RCC 7860 (cell line): ENCODE measurements at places on chromosomes 11 and 22.
A peak's percentile ranks its signal among the peaks of the same experiment; 100 is the strongest.

- DNase-seq = no peak
Measured at GRCh38 chr11:97269527-97269926, 879.7 kb downstream of the JRKL start.

DNA sequence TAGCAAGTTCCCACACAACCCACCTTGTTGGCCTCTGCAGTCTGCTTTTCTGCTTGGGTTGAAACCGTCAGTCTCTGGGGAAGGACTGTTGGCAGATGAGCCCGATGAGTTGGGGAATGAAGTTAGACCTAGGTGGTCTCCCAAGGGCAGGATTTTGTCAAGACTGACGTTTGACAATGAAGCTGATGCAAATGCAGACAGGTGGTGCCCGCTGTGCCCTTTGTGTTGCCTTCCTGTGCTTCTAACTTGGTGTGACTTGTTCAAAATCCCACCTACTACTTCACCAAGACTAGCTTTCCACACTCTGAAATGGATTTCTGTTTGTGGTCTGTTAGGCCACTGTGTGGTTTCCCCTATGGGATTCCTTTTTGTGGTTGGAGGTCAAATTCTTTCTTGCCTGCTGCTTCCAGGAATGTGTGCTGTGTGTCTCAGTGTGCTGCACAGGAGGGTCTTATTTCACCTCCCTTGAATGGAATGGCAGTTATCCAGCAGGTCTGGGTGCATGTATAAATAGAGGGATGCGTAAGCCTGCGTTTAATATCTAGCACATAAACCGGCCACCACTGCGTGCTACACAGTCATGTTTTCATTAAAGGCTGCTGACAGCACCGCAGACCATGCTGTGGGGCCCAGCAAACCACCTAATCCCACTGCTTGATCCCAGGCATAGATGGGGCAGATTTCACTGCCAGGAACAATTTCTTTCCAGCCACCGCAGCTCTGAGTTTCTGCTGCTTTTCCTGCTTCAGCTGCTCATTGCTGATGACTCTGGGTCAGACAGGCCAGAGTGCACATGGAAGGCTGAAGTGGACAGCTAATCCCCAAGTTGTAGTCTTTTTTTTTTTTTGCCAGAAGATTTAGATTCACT, 44.8 kb downstream of the ADAMTS8 start:
- peak; percentile 99 for DNase-seq

GRCh38 chr11:46475051-46475925, 83.7 kb upstream of the CHRM4 start:
- no peak for DNase-seq

- no peak for DNase-seq
Measured at GRCh38 chr11:96390488-96390792, 627 bp downstream of the JRKL start.

DNA sequence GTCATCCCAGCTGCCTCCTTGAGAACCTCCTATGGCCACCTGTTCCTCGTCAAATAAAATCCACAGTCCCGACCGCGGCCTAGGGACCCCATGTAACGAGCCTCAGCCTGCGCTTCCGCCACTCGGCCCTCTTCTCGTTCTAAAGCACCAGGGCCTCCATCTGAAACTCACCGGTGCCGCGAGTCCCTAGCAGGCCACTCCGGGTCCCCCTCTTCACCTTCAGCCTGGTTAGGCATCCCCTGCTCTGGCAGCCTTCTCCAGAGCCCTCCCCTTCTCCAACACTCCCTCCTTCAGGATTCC, 2.4 kb upstream of the SSTR3 start:
- no peak for DNase-seq

- DNase-seq = no peak
Measured at GRCh38 chr22:22848364-22848866, 39.2 kb upstream of the IGLL5 start.

GRCh38 chr11:37465221-37465620, 867.2 kb upstream of the RAG2 start:
- no peak for DNase-seq

DNA sequence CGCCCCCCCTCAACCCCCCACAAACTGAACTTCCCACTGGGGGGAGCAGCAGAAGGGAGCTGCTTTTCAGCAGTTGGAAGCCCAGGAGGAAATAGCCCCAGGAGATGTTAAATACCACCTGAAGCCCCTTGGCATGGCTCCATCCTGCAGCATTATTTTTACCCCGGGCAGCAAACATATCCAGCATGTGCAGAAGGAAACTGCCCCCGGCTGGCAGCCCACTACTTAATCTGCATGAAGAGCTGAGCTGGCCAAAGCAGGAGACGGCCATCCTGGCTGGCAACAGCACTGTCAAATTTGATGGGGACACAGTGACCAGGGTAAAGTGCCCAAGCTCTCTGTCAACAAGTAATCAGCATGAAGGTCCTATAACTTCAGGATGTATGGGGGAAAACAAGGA, 32.0 kb downstream of the BUD13 start:
- DNase-seq = no peak

DNA sequence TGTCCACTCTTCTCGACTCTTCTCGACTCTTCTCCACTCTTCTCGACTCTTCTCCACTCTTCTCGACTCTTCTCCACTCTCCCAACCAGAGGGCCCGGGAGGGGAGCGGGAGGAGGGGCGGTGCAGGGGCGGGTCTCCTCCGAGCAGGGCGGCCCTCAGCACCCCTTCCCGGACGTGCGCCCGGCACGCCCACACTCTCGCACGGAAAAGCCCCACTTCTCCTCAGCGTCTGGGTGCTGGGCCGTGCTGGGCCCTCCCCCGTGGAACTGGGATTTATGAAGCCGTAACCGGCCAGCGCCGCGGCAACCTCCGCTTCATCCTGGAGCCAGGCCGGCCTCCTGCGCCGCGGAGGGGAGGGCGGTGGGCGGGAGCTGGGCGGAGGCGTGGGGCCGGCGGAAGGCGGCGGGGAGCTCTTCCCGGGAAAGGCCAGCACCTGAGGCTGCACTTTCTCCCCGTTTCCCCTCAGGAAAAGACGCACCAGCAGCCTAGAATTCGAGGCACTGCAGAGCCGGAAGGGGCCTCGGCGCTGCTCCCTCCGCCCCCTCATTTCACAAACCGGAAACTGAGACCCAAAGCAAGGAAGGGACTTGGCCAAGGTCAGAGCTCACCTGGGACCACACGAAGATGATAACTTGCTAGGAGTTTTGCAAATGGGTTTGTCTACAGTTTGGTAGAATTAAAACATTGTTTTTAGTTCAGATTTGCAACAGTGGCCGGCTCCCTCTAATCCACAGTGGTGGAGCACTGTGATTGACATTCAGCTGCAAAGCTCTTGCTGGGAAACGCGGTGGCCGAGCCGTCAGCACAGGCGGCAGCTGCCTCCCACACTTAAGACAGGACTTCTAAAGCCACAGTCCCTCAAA, 31.6 kb upstream of the JAM3 start:
- no peak for DNase-seq

- DNase-seq = no peak
Measured at GRCh38 chr11:96294289-96294688, 48.7 kb downstream of the MAML2 start.

GRCh38 chr11:129611661-129612446, 203.8 kb upstream of the TMEM45B start:
- DNase-seq = no peak

DNA sequence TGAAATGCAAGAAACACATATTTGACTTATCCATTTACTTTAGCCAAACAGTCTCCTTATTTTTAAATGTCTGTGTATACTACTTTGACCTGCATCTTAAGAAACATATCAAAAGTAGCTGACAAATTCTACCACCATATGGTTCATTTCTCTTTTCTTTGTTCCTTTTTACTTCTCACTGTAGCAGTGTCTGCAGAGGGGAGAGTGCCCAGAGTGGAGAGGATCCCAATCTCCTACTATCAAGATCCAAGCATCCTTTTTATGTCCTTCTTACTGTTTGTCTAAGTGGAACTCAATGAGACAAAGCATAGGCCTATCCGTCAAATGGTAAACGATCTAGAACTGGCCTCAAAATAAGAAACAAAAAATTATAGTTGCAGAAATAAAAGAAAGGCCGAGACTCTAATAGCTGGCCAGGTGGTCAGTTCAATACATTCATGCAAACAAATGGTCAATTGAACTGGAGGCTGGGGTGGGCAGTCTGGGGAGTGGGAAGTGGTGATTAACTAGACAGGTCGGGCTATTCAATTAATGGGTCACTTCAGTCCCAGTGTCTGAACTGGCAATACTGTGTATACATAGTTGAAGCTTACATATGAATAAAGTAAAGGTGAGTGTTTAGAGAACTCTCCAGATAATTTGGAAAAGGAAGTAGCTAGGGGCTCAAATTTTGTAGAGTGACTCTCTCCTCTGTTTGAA, 149.1 kb downstream of the MAML2 start:
- DNase-seq = no peak

GRCh38 chr11:46279126-46280099, 2.0 kb downstream of the CREB3L1 start:
- no peak for DNase-seq
